Urothelium cell line (cell line): ENCODE measurements at places on chromosomes 11 and 22.

DNA sequence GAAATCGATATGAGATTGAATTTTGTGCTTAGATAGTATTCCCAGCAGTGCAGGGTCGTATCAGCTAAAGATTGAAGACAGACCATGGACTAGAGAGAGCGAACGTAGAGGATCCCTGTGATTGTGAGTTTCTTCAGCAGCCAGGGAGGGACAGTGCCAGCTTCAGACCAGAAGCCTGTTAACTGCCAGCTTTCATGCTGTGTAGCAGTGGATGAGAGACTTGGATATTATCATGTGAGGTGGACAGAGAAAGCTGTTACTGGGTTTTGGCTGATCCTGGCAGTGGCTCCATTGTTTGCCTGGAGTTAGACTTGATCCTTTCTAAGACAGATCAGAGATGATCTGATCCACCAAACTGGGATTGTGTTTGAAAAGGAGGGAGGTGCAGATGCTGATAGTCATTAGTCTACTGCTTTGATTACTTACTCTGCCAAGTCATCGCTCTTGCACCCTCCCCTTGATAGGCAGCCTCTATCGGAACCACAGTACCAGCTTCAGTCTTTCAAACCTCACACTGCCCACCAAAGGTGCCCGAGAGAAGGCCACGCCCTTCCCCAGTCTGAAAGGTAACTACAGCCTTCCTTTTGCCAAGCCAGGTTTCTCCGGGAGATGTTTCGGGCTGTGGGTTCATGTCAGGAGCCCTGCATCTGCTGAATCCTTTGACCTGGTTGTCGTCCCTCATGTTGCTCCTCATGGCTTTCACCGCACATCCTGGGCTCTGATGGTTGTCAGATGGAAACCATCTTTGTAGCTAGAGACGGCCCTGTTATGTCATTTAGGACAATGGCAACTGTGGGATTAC, 16.2 kb downstream of the MADD start:
- no peak for DNase-seq

GRCh38 chr22:28018461-28018927, 99.4 kb upstream of the PITPNB start:
- DNase-seq, result no peak

GRCh38 chr22:46213052-46213451, 37.0 kb downstream of the CDPF1 start:
- no peak for DNase-seq

DNA sequence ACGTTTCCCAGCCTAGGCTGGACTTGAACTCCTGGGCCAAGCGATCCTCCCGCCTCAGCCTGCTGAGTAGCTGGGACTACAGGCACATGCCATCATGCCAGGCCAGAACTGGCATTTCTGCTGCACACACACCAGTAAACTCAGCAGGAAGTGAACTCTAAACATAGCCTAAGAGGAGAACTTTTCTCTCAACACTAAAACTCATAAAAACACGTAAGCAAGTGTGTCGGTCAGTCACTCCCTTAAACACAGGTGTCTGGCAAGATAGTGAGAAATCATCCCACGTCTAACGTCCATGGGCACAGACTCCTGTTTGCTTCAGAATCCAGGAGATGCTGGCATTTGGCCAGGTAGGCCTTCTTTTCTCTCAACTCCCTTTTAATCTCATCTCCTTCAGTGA, 104.8 kb downstream of the RPL27A start:
- DNase-seq, result no peak

DNA sequence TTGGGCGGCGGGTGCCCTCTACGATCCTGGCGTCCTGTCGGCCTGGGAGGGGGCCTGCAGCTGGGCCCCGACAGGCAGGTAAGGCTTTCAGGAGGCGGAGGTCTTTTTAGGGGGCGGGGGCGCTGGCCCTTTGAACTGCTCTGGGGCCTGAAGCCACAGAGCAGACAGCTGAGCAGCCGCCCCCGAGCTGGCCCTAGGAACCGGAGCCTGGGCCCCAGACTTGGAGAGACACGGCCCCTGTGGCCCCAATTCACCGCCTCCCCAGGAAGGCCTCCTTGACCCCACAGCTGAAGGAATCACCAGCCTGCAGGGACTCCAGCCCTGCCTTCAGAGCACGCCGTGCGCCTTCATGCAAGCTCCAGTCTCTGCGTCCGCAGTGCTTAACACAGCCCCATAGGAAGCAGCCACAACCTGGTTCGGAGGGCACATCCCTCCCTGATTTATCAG, 618 bp upstream of the CERK start:
- peak; percentile 27 for DNase-seq

DNA sequence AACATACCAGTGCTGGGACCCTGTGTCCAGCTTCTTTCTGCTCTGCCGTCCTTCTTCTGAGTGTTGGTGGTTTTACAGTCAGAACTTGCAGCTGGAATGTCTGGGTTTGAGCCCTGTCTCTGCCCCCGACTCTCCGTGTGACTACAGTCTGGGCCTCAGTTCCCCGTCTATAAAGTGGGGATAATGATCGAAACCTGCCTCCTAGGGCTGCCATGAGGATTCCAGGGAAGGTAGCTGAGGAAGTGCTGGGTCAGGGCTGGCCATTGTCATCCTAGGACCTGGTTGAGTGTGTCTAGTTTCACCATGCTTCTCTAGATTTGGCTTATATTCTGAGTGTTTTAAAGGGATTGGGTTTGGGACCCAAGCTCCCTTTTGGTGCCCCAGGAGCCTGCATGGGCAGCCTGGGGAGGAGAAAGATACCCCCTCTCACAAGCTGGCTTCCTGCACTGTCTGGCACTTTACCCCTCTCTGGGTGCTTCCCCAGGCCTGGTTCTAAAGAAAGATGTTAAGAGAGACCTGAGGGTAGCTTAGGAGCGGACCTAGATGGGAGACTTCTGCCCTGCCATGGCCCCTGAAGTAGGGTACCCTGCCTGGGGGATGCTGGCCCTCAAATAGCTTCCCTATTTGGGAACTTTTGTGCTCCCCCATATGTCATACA, 49.9 kb downstream of the TSPAN18 start:
- DNase-seq, result no peak

GRCh38 chr11:47186076-47186699, at the start of gene PACSIN3:
Gene PACSIN3 (minus strand): TSS chr11:47186434. CDS start chr11:47182727, 3,707 bp downstream.
- DNase-seq, result peak; percentile 89

- no peak for DNase-seq
Measured at GRCh38 chr11:39425226-39425625, 2034.2 kb downstream of the LRRC4C start.

DNA sequence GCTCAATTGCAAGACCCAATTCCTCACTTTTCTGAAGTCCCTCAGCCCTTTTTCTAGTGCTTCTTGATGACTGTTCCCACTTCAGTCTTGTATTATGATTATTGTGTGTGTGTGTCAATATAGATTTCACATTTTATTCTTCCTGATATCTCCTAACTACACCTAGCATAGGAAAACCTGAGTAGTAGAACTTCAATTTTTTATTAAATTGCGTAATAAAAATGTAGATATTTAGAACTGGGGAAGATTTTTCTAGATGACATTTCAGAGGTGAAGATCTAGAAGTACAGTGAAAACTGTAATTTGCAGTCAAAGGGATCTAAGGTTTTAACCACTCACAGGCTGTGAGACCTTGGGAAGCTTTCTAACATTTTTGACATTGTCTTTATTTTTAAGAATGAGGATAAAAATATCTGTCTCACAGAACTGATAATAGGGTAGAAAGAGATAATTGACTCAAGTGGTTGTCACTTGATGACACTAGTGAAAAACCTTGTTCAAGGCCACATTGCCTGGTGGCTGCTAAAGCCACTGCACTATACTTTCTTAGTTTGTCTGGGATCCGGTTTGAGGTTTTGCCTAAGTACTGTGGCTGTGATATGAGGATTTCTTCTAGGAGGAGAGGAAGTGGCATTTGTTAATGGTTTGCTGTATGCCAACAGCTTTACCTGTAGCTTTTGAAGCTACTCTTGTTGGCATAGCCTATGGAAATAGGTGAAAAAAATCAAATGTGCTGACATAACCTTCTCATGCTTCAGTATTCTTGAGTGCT, 32.2 kb upstream of the SESN3 start:
- DNase-seq, result no peak

- peak; percentile 59 for DNase-seq
Measured at GRCh38 chr22:46297151-46297812, 612 bp downstream of the GTSE1 start.

- no peak for DNase-seq
Measured at GRCh38 chr11:63614136-63614671, at the start of gene PLAAT3. Gene PLAAT3 (minus strand): TSS chr11:63614433. CDS start chr11:63614014, 419 bp downstream.

GRCh38 chr11:61954106-61954850, 4.1 kb downstream of the BEST1 start:
- no peak for DNase-seq

- no peak for DNase-seq
Measured at GRCh38 chr11:8679006-8679405, 3.5 kb downstream of the TRIM66 start.

GRCh38 chr11:2342981-2343380, 34.1 kb upstream of the CD81 start:
- no peak for DNase-seq

DNA sequence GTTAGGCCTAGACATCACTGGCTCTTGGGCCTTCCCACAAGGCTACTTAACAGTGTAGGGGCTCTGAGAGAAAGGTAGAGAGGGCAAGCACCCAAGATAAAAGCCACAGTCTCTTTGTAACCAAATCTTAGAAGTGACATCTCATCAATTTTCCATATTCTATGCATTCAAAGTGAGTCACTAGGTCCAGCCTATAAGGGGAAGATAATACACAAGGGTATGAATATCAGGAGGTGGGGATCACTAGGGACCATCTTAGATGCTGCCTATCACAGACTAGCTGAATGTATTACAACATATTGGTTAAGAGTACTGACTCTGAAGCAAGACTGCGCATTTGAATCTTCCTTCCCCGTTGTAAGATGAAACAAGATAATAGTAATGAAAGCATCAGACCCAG, 144.1 kb downstream of the RBFOX2 start:
- no peak for DNase-seq

DNA sequence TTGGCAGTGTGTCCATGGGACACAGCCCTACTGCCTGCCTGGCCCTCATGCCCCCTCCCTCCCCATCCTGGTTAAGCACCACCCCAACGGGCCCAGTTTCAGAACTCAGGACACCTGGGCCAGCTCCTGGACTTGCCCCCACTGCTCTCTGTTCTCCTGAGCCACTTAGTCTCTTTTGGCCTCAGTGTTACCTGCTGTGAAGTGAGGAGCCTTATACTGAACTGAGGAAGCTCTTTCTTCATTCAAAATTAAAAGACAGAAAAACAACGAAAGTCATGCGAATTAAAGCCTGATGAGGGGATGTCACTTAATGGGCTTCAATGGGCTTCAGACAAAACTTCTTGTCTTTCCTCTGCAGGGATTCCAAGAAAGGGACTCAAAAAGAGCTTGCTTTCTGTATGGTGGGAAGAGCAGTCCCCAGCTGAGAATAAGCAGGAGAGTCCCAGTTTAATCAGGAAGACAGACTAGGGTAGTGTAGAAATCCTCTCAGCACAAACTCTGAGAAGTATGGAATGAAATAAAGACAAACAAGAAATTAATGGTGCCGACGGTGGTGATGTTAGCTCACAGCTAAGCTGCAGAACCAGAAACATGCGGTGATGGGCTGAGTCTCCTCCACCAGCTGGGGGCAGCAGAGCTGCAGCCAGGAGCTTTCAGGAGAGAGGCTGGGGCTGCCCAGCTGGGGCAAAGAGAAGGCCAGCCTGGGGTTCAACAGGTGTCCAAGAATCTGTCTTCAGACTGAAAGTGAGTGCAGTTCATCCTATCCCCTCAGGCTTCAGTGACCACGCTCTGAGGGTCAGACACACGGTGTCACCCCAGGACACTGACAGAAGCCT, 101.0 kb downstream of the GGTLC2 start:
- DNase-seq, result peak; percentile 48

- DNase-seq, result peak; percentile 20
Measured at GRCh38 chr11:105937738-105938137, 84.3 kb downstream of the MSANTD4 start.

- DNase-seq, result no peak
Measured at GRCh38 chr22:48051796-48052620, 1289.6 kb downstream of the TBC1D22A start.

GRCh38 chr11:7523416-7524210, 9.8 kb downstream of the PPFIBP2 start:
- no peak for DNase-seq

DNA sequence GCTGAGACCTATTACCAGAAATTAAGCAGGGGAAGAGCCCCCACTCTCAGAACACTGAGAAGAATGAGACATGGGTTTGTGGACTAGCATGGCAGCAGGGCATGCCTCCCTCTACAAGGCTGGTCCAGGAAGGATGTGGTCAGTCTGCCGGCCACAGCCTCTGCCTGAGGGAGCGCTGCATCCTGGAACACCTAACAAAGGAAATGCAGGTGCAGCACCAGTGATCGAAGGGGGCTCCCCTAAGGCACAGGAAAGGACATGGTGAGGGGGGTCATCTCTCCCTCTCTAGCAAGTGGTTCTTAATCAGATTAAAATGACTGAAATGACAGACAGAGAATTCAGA, 40.6 kb upstream of the ARL14EP start:
- DNase-seq, result no peak

GRCh38 chr11:16909359-16910035, 104.7 kb downstream of the PLEKHA7 start:
- no peak for DNase-seq

- no peak for DNase-seq
Measured at GRCh38 chr11:17714356-17714854, 5.0 kb upstream of the MYOD1 start.

- DNase-seq, result no peak
Measured at GRCh38 chr11:124867700-124868099, 2.5 kb downstream of the ROBO3 start.

DNA sequence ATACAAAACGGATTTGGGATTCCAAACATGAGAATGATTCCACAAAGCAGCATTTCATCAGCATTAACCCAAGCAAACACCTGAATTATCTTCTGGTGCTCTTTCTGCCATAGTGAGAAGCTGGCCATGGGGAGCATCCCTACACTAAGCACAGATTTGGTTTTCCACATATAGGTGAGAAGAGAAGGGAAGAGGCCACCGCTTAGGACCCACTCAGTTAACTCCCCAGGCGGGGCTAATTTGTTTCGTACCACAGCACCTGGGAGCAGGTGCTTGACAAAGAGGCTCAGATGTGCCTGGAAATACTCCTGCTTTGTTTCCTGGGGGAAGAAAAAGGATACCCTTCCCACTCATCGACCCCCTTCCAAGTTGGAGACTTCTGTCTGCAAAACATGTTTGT, 64.2 kb downstream of the RAB30 start:
- DNase-seq, result no peak

DNA sequence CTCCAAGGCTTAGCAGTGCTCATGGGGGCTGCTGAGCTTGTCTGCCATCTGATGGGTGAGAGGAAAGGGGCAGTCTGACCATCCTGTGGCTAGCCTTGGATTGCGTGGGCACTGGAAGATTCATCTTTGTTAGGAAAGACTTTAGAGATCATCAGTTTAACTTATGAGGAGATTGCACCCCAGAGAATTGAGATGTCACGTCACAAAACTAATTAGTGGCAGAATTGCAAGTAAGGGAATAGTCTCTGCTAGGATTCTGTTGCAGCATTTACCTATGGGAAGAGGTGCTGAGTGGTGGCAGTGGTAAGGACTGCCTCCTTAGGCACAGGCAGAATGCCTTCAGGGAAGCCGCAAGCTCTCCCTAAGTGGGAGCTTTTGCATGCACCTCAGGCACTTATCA, 42.8 kb upstream of the HSPA8 start:
- no peak for DNase-seq
